Caki2 (cell line): ENCODE measurements at places on chromosomes 12 and 14. TPM values are rescaled to one million over a fixed set of nuclear protein-coding genes. Genes with fewer than 3 reads are reported as not detected.

GRCh38 chr14:25658988-25659387, 609.0 kb upstream of the STXBP6 start:
- no peak for DNase-seq

GRCh38 chr14:89212386-89213235, 204.4 kb downstream of the FOXN3 start:
- DNase-seq: no peak

GRCh38 chr12:41339784-41340183, 151.7 kb downstream of the PDZRN4 start:
- DNase-seq: no peak

DNA sequence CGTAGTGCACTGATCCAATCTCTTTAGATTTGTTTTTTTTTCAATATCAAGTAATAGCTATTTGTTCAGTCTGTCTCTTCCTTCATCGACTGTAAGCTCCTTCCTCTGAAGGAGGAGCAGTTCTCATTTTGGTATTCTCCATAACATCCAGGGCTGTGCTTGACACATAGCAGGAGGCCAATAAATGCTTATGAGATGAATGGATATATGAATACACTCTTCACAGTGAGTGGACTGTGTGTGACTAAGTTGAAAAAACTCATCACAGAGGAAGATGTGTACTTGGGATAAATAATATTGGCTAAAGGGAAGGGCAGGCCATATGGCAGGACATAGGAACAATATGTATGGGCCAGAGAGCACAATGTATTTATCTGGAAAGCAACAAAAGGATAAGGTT, 205.3 kb upstream of the PRICKLE1 start:
- no peak for DNase-seq

GRCh38 chr12:49843876-49844437, 1.1 kb upstream of the BCDIN3D start:
- DNase-seq: no peak

DNA sequence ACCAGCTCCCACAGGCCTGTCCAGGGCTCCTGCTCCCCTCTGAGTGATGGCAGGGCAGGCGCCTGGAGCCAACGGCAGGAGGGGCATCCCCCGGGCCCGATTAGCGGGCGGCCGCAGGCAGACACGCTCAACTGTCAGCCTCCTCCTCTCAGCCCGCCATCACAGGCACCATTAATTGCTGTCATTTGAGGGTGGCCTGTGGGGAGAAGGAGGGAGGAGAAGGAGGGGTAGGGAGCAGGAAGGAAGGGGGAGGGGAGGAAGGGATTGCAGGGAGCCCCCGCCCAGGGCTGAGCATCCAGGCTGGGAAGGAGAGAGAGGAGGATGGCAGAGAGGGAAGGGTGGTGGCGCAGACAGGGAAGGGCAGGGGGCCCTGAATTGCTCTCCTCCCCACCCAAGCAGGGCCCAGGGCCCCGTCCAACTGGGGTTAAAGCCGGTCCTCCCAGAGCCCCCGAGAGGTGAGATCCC, 36.1 kb downstream of the NCOR2 start:
- DNase-seq: no peak

GRCh38 chr12:72084061-72084460, 145.4 kb downstream of the TPH2 start:
- DNase-seq: no peak

Gene ITGA5
- total RNA-seq: 35.8 and 44.7 TPM in 2 replicates

Gene ESPL1
- total RNA-seq: 24.6 and 36.2 TPM in 2 replicates

Gene GLIPR1L1
- total RNA-seq: not detected in 2 replicates
